HFFc6 (cell line): ENCODE measurements at places on chromosomes 4 and X.
A peak's percentile ranks its signal among the peaks of the same experiment; 100 is the strongest.

DNA sequence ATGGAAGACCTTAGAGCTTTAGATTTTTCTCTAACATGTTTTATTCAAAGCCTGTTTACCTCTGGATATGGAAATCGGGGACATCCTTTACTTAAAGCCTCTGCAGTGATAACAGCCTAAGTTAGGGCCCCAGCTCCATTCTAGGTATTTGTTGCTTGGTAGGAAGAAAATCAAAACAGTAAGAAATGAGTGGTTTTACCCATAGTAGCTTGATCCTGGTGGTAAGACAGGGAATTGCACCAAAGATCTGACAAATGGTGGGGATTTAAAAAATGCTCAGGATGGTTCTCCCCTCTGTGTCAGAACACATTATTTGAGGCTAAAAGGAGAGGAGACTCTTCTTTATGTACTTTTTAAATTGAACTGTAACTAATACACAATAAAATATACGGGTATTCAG lies 52.4 kb downstream of the AFF2 start:
- DNase-seq: no peak

DNA sequence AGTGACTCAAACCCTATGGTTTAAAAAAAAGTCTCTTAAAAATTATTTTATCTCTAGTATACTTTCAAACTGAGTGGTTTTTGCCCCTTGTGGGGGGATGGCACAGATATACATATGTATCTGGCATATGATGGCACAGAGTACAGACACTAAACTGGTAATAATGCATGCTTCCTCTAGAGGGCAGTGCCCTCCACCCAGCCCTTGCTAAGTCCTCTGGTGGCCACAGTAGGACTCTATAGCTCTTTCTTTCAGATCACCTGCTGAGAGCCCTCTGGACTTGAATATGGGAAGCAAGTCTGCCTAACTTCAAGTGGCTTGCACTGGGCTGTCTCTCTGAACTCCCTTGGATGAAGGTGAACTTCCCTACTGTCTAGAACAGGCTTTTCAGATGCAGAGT lies 66.3 kb downstream of the TSPAN7 start:
- peak; percentile 2 for DNase-seq

DNA sequence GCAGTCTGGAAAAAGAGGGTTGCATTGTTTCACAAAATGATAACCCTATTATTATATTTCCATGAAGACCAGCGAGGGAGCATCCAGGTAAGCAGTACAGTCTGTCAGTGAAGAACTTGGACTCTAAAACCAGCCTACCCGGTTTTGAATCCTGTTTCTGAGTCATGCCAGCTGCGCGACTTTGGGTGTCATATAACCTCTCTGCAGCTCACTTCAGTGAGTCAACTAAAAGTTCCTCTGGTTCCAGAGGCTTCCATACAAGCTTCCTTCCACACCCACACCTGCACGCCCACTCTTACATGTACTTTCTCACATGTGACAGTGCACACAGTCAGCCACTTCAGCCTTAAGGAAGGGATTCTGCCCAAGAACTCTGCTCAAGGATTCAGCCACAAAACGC lies 49.8 kb upstream of the PRPS2 start:
- no peak for DNase-seq

DNA sequence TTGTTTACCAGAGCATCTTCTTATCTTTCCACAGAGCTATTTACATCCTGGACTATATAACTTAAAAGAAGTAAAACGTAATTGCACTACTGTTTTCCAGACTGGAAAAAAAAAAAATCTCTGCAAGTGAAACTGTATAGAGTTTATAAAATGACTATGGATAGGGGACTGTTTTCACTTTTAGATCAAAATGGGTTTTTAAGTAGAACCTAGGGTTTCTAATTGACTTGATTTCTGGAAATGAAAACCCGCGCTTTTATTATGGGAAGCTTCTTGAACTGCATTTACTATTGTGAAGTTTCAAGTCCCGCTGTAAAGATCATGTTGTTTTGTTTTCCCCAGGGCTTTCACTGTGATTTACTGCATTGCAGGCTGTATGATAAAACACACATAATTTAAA lies 162.7 kb downstream of the STIM2 start:
- DNase-seq: no peak

GRCh38 chrX:7638078-7638710 lies 204.8 kb upstream of the VCX start:
- no peak for DNase-seq

DNA sequence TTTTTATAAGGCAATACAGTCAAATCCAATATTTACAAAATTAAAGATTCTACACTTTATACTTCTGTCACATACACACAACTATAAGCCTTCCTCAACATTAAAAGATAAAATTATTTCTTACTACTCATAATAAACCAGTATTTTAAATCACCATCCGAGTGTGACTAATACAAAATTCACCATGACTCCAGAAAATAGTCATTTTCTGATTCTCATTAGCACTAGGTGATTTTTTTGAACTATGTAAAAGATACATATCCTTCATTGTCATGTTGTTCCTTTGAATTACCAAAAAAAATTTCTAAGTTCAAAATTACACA lies 646 bp upstream of the SLC7A11 start:
- DNase-seq: no peak

DNA sequence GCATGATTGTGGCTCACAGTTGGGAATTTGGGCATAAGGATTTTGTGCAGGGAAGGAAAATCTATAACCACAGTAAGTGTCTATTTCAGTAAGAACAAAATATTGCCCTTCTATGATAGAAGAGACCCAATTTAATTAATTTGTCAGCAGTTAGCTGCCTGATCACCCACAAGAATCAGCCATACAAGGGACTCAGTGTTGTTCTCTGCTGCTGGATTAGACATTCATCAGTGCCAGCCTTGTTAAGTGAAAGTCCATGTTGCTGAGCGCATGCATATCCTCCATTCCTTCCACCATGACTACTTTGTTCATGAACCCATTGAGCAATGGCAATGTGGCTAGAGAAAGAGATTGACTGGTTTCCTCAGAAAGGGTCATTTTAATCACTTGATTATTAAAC lies 125.3 kb upstream of the PDHA2 start:
- no peak for DNase-seq

GRCh38 chr4:88866862-88867550 lies 169.4 kb upstream of the NAP1L5 start:
- DNase-seq: peak; percentile 57
